Right renal cortex interstitium (tissue), 3 donors: ENCODE measurements at places on chromosomes 6 and 20. TPM values are rescaled to one million over a fixed set of nuclear protein-coding genes. Genes with fewer than 3 reads are reported as not detected.
A peak's percentile ranks its signal among the peaks of the same experiment; 100 is the strongest.

KIF25 gene
- 0.82 TPM for polyA plus RNA-seq

TRAPPC3L gene
- polyA plus RNA-seq: 0.50 TPM

SIGLEC1 gene
- 0.58 TPM for polyA plus RNA-seq

RIPOR3 gene
- 6.4 TPM for polyA plus RNA-seq

PTK6 gene
- 0.22 TPM for polyA plus RNA-seq

DNA sequence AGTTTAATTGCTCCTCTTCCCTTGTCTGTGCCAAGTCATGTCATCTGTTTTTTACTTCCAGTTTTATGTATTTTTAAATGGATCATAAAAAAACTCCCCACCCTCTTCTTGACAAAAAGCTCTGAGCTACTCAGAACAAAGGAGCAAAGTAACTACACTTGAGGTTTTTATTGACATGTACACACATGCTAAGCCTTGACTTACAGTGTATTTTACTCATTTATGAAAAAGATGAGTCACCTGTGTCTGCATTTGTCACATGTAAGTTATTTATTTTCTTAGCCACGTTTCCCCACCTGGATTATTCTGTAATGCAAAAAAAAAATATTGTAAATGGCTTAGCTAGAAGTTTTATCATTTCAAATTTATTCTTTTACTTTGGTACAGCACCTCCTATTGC is 628.8 kb upstream of the SLC35B3 start:
- no peak for DNase-seq

- DNase-seq: no peak
Observed at GRCh38 chr6:37204014-37204751, 34.2 kb downstream of the PIM1 start.

- no peak for DNase-seq
Observed at GRCh38 chr6:31701666-31702404, 1.3 kb downstream of the ABHD16A start.

GRCh38 chr6:1827984-1828793 is 218.5 kb downstream of the FOXC1 start:
- DNase-seq: no peak

- DNase-seq: no peak
Observed at GRCh38 chr20:22100686-22101085, 395.2 kb downstream of the PAX1 start.

GRCh38 chr6:21061892-21062291 is 527.6 kb downstream of the CDKAL1 start:
- DNase-seq: no peak

DNA sequence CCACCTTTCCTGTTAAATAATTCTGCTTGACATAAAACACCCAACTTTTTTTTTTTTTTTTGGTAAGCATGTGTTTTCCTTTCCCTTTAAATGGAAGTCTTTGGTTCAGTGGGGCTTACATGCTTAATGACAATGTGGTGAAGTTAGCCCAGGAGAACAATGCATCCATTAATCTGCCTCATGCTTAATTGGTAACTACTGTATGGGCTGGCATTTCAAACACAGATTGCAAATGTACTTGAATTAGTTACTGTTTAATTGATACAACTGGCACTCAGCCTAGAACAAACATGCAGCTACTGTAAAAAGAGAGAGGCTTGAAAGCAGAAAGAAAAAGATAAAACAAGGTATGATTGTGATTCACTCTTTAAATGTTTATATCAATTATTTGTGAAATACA is 483.6 kb upstream of the NOX3 start:
- no peak for DNase-seq

DNA sequence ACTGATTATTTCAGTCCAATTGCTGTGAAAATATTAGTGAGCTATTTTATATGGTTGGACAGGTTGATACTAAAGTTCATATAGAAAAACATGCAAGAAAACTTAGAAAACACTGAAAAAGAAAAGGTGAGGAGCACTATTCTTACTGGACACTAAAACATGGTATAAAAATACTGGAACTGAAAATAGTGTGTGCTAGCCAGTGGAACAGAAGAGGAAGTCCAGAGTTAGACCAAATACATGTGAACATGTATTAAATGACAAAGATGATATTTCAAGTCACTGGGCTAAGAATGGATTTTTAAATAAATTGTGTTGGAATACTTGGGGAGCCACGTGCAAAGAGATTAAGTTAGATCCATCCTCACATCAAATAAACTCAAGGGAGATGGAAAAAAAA is 218.5 kb downstream of the TMEM242 start:
- DNase-seq: no peak

- no peak for DNase-seq
Observed at GRCh38 chr20:5309971-5310370, 6.8 kb downstream of the PROKR2 start.

- no peak for DNase-seq
Observed at GRCh38 chr6:111843347-111844147, 29.7 kb downstream of the FYN start.

DNA sequence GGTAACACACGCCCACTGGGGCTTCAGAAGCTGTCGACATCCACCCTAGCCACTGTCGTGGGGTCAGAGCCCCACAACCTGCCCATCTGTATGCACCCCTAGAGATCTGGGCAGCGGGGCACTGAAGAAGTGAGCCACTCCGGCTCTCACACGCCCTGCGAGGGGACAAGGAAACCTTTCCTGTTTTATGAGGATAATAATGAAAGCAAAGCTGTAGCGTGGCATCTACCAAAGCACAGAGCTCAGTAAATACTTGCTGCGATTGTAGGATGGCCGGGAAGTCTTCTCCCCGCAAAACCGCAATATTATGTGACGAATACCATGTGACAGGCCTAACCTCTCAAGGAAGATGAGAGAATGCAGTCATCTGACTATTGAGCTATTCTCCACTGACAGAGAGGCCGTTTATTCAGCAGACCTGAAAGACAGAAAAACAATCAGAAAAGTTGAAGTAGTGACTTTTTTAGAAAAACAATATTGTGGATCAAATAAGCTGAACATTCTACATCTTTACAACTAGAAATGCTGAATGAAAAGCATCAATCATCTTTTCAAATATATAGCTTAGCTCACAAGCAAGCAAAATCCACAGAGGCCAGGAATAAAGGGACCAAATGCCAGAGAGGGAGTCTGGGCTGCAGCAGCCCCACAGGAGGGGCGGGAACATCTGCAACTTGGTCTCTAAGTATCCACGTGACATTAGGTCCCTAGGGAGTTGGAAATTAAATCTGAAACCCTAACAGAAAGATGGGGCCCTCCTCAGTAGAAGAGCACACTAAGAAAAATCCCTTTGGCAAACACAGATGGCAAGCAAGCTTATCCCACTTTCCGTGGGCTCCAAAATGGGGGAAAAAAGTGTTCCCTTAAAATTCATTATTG is 207.8 kb downstream of the TTLL2 start:
- DNase-seq: no peak

DNA sequence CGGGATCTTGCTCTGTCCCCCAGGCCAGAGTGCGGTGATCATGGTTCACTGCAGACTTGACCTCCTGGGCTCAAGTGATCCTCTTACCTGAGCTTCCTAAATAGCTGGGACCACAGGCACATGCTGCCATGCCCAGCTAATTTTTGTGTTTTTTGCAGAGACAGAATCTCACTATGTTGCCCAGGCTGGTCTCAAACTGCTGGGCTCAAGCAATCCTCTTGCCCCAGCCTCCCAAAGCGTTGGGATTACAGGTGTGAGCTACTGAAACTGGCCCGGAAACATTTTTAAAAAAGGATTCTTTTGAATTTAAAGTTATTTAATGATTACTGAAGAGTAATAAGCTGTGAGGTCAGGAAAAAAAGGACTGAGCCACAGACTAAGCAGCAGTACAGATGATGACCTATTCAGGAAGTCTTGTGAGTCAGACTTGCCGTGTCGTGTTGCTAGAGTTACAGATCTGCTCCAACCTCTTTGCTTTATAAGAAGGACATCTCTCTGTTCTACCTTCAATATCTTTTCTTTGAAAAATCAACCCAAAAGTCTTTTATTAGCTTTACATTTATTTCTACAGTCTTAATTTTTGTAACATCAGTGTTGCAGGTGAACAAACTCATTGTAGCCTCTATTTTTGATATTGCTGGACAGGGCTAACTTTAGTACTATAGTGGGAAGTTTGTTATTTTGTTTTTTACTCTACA is 108.7 kb downstream of the NCOA3 start:
- DNase-seq: no peak

DNA sequence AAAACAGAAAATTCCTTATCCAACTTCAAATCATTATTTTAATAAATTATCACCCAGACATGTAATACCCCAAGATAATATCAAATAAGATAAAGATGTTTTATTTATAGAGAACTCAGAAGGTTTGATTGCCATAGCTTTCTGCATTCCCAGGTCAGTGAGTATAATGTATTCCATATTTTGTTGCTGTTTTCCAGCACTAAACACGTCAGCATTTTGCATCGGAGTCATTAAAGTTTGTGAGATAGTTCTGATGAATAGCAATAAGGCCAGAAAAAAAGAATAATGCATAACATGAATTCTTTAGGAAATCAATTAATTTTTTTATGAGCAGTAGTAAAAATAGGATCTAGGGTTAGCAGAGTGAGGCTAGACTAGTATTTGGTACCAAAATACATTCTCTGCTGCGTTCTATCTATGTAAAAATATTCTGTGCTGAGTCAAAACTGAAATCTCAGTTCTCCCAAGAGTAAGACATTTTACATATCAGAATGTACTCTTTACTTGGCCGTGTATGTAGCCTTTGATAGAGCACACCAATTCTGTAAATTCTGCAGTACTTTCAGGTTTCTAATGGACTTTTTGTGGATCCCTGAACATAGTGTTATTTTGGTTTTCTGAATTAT is 269.9 kb upstream of the AGPAT4 start:
- no peak for DNase-seq

- no peak for DNase-seq
Observed at GRCh38 chr20:47304287-47304686, 52.2 kb downstream of the ZMYND8 start.

DNA sequence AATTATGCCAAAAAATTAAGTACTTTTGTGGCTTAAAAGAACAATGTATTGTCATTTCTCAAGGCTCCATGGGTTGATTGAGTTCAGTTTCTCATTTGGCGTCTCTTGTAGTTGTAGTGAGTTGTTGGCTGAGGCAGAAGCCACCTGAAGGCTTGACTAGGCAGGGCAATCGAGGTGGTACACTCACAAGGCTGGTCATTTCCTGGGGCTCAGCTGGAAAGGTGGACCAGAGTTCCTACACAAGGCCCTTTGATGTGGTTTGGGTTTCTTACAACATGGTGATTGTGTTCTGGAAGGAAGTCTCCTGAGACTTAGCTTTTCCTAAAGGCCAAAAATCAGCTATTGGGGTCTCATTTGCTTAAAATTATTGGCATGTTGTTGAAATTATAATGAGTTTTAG is 22.6 kb downstream of the MAS1 start:
- no peak for DNase-seq

- DNase-seq: no peak
Observed at GRCh38 chr20:62183426-62184142, 756 bp downstream of the MTG2 start.

DNA sequence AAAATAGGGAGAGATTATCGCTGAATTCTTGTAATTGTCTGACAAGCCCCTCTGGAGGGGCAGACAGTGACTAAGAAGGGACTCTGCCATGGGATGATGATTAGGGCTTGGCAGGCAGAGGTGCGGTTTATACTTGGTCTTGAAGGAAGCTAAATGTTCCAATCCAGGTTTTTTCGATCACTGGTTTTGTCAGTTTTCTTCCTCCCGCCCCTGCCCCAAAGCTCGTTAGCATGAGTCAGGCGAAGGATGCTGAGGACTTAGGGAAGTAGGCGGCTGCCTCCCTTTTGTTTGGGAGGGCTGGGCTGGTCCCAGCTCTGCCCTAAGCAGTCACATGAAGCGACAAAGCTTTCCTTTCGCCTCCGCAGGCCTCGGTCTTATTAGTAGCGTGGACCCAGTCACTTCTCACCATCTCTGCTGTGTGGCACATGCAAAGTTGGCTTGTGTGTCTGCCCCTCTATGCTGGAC is 314.2 kb downstream of the CDC5L start:
- no peak for DNase-seq

DNA sequence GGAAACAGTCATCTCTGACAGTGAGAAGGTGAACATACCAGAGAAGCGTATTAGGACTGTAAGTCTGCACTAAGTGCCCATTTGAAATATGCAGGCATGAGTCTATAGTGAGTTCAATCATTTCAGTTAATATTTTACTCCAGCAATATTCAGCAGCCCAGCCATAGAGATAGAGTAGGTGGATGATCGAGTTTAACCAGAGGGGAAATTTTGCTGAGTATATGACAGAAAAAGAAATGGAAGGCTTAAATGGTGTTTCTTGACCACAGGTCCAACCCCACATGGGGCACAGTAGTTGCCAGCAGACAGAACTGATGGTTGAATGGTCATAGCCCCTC is 39.8 kb downstream of the KIF6 start:
- no peak for DNase-seq

- no peak for DNase-seq
Observed at GRCh38 chr6:4028051-4028450, 50.9 kb downstream of the FAM217A start.

GRCh38 chr6:131136021-131136786 is 937 bp downstream of the AKAP7 start:
- peak; percentile 38 for DNase-seq

GRCh38 chr20:2752567-2753460 is 47.6 kb downstream of the CPXM1 start:
- DNase-seq: no peak

DNA sequence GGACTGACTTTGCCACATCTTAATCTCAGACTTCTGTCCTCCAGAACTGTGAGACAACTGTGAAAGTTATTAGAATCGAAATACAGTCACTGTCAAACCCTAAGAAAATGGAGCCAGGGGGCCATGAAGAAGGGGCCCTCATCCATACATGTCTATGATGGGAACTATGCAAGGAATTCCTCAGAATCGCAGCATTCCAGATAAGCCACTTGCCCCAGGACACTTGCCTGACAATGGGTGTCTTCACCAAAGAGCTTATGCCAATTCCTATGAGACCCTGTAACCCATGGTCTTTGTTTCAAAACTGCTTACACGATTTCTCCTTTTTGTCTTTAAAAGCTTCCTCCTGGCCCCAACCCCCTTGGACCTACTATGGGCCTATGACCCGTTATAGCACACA is 90.4 kb upstream of the FOXP4 start:
- DNase-seq: no peak

DNA sequence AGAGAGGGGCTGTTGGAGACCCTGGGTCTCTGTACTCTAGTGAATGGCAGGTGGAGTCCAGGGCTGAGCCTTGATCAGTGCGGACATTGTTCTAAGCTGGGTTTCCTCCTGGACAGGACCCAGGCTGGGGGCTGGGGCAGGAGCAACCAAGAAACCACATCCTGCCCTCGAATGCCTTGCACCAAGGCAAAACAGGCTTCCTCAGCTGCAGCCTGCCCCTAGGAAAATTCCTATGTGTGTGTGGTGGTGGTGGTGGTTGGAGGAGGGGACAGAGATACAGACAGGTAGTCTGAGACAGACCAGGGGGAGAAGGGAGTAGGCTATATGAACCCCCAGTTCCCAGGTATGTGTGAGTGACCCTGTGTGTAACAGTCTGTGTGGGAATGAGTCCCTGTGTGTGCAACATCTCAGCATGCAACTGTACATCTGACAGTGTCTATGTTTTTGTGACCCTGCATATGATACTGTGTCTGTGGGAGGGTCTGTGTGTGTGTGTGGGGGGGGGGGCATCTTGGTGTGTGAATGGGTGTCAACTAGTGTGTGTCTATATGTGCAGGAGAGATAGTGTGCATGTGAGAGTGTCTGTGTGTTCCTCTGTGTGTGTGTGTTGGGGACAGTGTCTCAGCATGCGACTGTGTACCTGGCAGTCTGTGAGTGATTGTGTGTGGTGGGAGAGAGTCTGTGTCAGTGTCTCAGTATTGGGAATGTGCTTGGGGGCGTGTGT is 3.0 kb downstream of the GLP1R start:
- no peak for DNase-seq
